NCI-H1930 (cell line): ENCODE measurements at places on chromosomes 5 and 9.

- no peak for DNase-seq
Observed at GRCh38 chr5:110738503-110738811, 350 bp upstream of the SLC25A46 start.

DNA sequence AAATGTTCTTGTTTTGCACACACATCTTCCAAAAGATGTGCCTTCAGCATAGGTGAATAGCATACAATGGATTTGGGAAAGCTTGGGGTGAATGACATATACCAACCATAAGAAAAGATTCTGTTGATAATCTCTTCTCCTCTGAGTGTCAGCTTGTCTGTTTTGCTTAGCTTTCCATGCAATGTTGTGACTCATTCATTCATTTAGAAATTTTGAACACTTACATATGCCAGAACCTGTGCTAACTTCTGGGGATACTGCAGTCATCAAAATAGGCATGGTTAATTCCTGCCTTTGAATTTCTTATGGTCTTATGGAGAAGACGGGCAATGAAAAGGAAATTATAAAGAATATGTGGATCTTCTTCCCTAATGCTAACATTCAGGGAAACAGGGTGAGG lies 14.1 kb downstream of the ADRB2 start:
- no peak for DNase-seq

- no peak for DNase-seq
Observed at GRCh38 chr9:74711341-74711740, 176.4 kb downstream of the TRPM6 start.

DNA sequence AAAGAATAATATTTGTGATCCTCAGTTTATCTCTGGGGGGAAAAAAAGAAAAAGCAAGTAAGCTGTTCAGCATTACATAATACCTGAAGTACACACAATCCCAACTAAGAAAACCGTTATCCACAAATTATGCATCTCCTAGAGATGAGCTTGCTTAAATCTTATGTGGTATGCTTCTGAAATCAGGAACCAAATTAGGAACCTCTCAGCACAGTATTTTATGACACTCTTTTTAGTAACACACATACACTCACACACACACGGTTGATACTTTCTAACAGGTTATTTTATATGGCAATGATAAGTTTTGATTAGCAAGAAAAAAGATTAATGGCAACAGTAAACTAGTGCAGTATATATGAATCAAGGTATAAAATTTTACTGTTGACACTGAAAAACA lies 1.2 kb upstream of the ZNF510 start:
- no peak for DNase-seq

DNA sequence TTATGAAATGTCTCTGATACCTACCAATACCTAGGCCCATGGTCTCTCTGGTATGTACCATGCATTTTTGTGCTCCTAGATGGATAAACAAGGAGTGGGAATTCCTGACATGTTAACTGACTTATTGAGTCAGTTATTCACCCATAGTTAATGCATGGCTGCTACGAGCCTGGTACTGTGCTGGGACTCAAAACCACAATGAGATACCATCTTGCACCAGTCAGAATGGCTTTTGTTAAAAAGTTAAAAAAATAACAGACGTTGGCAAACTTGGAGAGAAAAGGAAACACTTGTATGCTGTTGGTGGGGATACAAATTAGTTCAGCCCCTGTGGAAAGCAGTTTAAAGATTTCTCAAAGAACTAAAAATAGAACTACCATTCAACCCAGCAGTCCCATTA lies 293.8 kb downstream of the OSTF1 start:
- no peak for DNase-seq

- no peak for DNase-seq
Observed at GRCh38 chr9:129284607-129285291, 106.7 kb upstream of the IER5L start.

GRCh38 chr9:123929870-123930831 lies at the start of gene DENND1A:
Gene DENND1A, minus strand, starts transcription at chr9:123930126. Its CDS starts 221 bp downstream, at chr9:123929905.
- peak; percentile 86 for DNase-seq

GRCh38 chr9:4011054-4011453 lies 288.8 kb downstream of the GLIS3 start:
- no peak for DNase-seq

- no peak for DNase-seq
Observed at GRCh38 chr5:42858687-42859086, 47.0 kb upstream of the SELENOP start.

GRCh38 chr5:37740331-37741066 lies 99.3 kb downstream of the GDNF start:
- no peak for DNase-seq

DNA sequence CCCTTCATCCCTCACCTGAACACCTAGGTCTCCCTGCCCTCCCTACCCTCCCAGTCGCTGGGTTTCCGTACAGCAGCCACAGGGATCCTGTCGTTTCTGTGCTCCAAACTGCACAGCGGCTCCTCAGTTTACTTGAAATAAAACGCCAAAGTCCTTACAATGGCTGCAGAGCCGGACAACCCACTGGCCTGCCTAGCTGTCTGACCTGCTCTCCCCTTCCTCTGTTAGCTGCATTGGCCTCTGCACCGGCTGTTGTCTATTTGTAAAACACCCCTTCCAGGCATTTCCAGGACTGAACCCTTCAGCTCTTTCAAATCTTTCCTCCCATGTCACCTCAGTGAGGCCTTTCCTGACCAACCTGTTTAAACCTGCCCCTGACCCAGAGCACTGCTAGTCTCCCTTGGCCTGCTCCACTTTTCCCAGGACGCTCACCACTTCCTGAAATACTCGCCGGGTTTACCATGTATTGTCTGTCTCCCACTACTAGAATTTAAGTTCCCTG lies 9.1 kb upstream of the MGAT1 start:
- DNase-seq = no peak

- DNase-seq = no peak
Observed at GRCh38 chr9:134295746-134296250, 30.5 kb upstream of the RXRA start.

DNA sequence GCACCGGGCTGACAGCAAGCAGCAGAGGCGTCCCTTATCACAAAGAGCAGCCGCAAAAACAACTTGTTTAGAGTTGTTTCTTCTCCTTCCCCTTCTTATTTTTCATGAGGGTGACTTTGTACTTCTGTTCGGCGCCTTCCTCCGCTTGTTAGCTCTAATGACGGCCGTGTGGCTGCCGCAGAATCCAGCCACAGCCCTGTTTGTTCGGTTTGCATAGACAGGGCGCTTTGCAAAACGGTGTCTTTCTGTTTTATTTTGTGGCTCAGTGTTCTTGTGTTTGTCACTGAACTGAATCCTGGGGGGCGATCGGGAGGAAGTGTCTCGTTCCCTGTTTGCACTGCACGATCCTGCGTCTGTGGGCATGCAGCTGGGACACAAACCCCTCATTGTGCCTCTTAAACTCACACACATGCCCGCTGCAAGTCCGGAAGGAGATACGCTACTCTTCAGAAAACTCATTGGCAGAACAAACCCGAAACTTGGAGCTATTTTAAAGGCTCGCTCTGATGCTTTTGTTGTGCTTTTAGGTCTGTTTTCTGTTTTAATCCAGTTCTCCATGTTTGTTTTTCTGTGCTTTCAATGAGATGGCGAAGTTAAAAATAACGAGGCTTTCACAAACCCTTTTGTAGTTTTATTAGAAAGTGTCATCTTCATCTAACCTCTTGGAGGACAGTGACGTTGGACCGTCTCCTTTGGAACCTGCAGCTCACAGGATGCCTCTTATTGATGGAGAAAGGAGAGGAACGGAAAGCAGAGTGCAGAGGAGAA lies 213.9 kb downstream of the IRX2 start:
- no peak for DNase-seq

DNA sequence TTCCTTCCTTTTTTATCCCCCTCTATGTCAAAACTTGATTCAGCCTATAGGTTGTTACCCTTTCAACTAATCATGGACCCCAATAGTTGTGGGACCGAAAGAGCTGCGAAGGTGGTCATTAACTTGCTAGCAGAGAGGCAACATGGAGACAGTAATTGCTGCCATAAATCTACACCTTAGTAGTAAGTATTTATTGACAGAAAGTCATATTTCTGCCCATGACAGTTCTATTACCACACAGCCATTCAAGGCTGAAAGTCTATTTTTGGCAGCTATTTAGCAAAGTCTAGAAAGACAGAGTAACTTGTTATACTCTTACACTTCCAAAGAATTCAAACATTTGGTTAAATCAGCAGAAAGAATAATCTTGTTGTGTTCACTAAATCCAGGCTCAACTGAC lies 236.2 kb downstream of the PRELID2 start:
- no peak for DNase-seq

DNA sequence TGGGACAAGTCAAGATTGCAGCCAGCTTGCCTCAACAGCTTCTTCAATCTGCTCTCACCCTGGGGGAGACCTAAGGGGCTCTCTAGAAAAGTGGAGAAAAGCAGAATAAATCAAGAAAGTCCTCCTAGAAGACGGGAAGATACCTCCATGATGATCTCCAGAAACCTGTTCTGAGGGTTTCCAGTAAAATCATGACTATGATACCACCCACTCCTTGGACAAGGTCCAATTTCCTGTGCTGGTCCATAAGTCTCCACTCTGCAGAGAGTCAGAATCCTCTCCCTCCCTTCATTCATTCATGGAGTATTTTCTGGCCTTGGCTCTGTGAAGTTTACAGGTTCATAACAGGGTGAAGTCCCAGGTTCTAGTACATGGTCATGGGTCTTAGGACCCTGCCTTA lies 168.6 kb downstream of the SLC12A2 start:
- DNase-seq = no peak

DNA sequence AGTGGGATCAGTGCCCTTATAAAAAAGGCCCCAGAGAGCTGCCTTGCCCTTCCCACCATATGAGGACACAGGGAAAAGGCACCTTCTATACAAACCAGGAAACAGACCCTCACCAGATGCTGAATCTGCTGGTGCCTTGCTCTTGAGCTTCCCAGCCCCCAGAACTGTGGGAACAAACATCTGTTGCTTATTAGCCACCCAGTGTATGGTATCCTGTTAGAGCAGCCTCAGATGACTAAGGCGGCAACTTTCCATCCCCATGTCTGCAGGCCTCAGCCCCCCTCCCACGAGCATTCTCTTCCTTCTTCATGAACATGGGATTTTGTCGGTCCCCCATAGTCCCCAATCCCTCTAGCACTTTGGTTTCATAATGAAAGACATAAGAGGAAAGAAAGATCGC lies 202.5 kb upstream of the GAS1 start:
- no peak for DNase-seq

DNA sequence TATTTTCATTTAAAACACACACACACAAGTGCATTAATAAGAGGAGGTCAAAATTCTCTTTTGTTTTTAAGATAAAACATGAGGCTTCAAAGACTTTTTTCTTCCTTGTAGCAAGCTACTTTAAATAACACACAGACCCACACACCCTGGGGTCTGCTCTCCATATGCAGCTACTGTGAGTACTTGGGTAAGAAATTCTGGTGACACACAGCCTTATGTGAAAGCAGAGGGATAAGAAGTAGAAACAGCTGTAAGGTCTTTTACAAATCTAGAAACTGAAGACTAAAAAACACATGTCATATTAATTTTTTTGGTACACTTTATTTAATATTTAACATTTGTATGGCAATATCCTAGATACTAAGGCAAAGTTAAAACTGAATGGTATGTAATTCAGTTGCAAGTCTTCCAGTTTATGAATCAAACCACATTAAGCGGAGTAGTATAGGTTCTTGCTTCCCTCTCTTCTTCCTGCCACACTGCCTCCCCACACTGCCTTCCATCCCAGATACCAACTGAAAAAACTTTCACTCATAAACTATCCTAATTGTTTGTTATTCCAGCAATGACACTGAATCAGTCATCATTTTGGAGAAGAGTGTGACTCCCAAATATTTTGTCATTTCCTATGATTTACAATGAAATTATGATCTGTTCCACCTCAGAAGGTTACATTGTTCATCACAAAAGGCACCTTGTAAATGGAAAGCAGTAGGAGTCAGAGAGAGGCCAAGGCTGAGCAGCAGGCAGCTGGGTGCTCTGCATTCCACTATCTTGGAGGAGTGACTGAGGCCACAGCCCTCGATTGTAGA lies 92.0 kb downstream of the PLCXD3 start:
- DNase-seq = no peak

GRCh38 chr5:178301641-178302040 lies 69.0 kb upstream of the PHYKPL start:
- no peak for DNase-seq

DNA sequence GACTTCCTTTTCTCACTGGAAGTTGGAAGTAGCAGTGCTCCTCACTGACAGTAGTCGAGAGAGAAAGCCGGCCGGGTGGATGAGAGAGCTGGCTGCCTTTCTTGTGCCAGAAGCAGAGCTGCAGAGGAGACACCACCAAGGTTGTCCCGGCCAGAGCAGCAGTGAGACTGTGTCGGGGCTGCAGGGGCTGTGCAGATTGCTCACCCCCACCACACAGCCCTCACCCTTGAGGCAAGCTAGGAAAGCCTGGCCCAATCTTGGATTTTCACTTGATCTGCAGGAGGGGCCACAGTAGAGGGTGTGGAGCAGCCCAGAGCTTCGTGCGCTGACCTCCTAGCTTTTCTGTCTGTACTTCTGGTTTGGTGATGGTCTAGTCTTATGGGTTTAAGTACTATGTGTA lies 9.1 kb downstream of the OSMR start:
- DNase-seq = no peak

DNA sequence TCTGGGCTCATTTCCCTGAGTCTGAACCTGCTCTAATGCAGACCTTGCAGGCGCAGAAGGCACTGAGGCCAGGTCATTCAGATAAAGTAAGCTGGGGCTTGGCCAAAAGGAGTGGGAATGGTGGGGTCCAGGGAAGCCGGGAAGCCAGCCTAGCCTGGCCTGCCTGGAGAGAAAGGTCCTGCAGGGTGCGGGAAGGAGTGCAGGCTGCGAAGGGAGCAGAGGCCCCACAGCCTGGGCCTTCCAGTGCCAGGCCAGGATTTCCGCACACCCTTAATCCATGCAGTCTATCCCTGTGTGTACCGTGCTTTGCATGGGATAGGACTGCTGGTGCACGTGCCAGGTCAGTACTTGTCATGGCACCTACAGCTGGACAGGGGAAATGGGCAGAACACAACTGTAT lies 3.6 kb upstream of the STING1 start:
- DNase-seq = no peak

- DNase-seq = no peak
Observed at GRCh38 chr9:103427696-103428095, 432.6 kb downstream of the CYLC2 start.

GRCh38 chr5:10577371-10578292 lies 13.8 kb downstream of the ANKRD33B start:
- no peak for DNase-seq

DNA sequence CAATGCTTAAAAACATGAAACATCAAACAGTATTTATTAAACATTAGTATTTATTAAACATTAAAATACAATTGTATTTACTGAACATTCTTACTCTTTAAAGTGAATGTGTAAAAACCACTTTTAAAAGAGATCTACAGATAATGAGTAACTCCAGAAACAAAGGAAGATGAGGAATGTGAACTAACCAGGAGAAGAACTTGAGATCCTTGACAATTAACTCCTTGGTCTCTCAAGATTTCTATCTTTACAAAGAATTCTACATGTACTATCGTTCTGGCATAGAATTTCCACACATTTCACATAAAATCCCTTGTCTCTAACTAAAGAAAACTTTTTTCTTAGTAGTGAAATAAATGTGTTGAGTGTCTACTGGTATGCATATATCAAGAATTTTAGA lies 28.7 kb upstream of the IFNE start:
- DNase-seq = no peak
